Small intestine (tissue), 16 donors: ENCODE measurements at places on chromosomes 4 and X. TPM values are rescaled to one million over a fixed set of nuclear protein-coding genes. Genes with fewer than 3 reads are reported as not detected.

The GYPA gene
- not detected for polyA plus RNA-seq

- DNase-seq, result no peak
Observed at GRCh38 chr4:137775701-137776100, 243.4 kb upstream of the PCDH18 start.

DNA sequence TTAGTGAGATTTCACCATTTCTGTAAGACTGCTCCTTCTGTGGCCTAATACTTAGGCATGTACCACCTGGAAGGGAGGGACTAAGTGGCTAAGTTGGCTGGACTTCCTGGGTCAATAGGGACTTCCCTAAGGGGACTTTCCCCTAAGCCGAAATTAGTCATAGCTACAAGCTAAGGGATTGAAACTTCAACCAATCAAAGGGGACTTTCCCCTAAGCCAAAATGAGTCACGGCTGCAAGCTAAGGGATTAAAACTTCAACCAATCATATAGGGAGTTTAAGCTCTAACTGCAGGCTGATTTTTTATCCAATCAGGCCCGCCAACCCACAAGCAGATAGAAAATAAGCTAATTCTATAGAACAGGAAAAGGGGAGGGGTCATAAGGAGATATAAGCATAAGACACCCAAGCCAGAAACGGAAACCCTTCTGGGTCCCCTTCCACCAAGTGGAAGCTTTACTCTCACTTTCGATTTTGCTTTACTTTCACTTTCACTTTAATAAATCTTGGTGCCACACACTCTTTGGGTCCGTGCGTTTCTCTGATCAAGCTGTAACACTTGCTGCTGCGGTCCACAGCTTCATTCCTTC is 382.8 kb downstream of the KLHL4 start:
- DNase-seq, result no peak

- DNase-seq, result no peak
Observed at GRCh38 chr4:141180991-141181761, 39.5 kb upstream of the ZNF330 start.

DNA sequence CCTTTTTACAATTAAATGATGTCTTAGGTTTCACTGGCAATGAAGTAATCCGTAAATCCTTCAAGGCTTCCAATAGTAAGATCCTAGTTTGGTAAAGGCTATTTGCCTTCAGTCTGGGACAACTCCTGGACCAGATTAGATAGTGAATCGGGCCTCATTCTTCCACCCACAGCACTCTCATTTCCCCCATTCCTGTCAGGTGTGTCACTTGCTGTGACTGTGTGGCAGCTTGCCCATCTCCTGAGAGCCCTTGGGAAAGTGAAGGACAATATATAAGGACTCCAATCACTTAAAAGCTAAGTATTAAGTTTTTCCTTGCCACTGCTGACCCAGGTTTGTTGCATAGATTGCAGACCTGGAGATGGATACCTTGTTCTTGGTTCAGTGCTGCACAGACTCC is 3.3 kb upstream of the GASK1B start:
- peak; percentile 59 for DNase-seq

DNA sequence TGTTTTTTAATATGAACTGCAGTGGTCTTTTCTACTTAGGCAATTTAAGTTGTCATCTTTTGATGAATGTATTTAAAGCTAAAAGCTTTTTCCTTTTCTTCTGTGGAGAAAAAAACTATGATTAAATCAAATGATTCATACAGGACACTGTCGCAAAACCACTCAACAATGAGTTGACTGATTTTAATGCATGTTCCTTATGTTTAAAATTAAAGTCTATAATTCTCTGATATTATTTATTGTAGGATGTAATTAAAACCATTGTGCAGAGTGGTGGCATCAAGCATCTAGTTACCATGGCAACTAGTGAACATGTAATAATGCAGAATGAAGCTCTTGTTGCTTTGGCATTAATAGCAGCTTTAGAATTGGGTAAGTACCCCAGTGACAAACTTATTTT is 172.5 kb downstream of the RAP1GDS1 start:
- no peak for DNase-seq

The ANKRD50 gene
- 2.7 TPM for polyA plus RNA-seq

- no peak for DNase-seq
Observed at GRCh38 chr4:73817341-73817740, 19.1 kb upstream of the CXCL6 start.

The GUCY1B1 gene
- 0.81 TPM for polyA plus RNA-seq

DNA sequence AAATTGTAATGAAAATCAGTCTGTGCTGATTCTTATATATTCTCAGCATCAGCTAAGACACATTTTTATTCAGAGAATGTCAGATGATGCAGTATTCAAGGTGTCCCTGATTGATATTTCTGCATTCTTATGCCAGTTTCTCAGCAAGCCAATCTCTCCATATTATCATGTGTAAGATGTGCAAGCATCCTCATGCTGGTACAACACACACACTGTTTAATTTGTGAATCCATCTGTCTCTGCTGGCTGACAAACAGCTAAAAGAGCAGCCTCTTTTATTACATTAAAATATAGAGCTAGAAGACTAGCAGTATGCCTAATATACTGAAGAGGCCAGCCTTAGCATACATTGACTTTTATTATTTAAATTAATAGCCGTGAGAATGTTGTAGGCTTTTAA is 502.9 kb upstream of the GNPDA2 start:
- no peak for DNase-seq

The SHROOM3 gene
- polyA plus RNA-seq, result 21.6 TPM

The NUDT10 gene
- 1.5 TPM for polyA plus RNA-seq

The RTL3 gene
- polyA plus RNA-seq, result 0.12 TPM

DNA sequence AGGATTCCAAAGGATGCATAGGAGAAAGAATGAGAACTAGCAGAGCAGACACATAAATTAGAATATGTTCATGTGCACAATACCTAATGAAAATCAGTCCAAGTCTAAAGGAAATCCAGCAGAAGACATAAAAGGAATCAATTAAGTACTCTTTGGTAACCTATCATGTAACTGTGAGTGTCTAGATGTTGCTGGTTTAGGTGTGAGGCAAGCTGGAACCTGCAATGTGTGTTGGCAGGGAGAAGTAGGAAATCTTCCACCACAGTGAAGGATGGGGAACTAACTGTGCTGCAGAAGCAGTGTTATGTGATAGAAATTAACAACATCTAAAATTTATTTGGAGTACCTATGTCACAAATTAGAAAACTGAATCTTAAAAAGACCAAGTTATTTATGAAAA is 330.8 kb upstream of the DKK2 start:
- no peak for DNase-seq

GRCh38 chr4:123856689-123857545 is 460.3 kb downstream of the SPRY1 start:
- DNase-seq, result peak; percentile 43

GRCh38 chr4:65893957-65894755 is 223.9 kb upstream of the EPHA5 start:
- DNase-seq, result no peak

- no peak for DNase-seq
Observed at GRCh38 chr4:140240237-140240636, 86.3 kb upstream of the MAML3 start.

The CT45A1 gene
- polyA plus RNA-seq, result not detected

GRCh38 chr4:85867271-85867670 is 392.3 kb downstream of the ARHGAP24 start:
- DNase-seq, result no peak

The AFP gene
- polyA plus RNA-seq, result 0.16 TPM

The SERTM2 gene
- 0.03 TPM for polyA plus RNA-seq

The C4orf54 gene
- polyA plus RNA-seq, result under 0.01 TPM

- no peak for DNase-seq
Observed at GRCh38 chrX:100410901-100411801, 1.1 kb upstream of the PCDH19 start.

DNA sequence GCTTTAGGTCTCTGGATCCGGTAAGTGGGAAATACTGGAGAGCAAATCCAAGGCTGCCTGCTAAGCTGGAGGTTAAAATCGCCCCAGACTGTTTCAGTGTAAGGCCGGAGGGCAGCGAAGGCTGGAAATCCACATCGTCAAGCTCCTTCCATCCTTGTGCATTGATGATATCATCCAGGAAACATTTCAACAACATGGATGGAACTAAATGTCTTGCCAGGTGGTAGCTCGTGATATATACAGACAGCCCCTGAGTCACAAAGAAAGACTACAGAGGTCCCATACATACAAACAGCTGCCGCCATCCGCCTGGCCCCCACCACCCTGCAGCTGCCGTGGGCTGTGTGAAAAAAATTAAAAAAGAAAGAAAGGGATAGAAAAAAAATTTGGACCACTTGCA is 148.9 kb upstream of the RBPJ start:
- no peak for DNase-seq

The ZNF732 gene
- not detected for polyA plus RNA-seq

The GRK4 gene
- 3.8 TPM for polyA plus RNA-seq

The COL4A6 gene
- 0.43 TPM for polyA plus RNA-seq

DNA sequence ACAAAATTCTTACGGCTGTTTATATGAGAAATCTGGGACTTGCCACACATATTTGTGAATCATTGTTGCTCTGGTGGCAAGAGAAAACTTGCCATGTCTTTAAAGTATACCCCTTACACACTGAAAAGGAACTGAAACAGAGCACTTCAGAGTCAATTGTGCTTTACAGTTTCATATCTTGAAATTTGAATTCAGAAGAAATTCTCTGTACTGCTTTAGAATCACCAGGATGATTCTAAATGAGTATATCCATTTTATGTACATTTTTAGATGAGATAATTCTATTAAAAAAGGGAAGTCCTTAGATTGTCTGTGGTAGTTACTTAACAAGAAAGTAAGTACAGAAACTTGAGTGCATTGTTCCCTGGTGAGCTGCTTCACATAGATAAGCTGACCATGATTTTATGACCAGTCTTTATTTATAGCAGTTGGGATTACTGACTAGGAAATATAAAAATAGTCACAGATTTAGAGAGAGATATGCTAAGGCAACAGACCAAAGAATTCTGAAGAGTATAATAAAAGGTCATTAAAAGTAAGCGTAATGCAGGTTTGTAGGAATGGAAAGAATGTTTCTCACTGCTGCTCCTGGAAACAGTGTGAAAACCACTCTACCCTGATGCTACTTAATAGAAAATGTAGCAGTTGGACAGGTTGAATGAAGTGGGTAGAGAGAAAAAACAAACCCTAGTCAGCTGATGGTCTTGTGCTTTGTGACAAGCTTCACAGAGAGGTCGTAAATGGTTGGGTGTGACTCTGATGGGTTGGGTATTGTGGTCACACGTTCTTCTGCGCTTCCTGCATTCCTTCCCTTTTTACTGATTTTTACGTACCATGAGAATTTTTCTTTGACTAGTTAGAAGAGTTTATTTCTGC is 41.0 kb downstream of the FNIP2 start:
- DNase-seq, result peak; percentile 92

The DUSP9 gene
- not detected for polyA plus RNA-seq

DNA sequence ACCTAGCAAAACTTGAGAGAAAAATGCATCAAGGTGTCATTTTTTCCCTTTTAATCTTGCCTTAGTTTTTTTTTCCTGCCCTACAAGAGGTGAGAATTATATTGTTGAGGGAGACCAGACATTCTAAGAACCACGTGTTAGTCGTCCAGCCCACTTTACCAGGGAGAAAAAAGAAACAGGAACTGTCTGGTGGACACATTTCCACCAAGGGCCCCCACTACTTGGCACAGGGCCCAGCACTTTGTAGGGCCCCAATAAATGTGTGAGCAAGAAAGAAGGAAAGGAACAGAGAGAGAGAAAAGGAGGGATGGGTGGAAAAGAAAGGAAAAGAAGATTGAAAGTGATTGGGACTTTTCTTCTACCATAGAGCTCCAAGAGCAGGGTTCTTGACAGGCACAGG is 3.9 kb upstream of the EGFL6 start:
- DNase-seq, result no peak

GRCh38 chrX:65607070-65607742 is 60.2 kb upstream of the MSN start:
- DNase-seq, result no peak

GRCh38 chr4:48578132-48578968 is 88.3 kb downstream of the ZAR1 start:
- peak; percentile 75 for DNase-seq

- DNase-seq, result no peak
Observed at GRCh38 chrX:112654871-112655270, 24.9 kb downstream of the LHFPL1 start.

The CHRDL1 gene
- polyA plus RNA-seq, result 0.45 TPM

The GASK1B gene
- 4.3 TPM for polyA plus RNA-seq

The IL2 gene
- polyA plus RNA-seq, result not detected

- no peak for DNase-seq
Observed at GRCh38 chrX:397575-397974, 10.9 kb upstream of the PPP2R3B start.

DNA sequence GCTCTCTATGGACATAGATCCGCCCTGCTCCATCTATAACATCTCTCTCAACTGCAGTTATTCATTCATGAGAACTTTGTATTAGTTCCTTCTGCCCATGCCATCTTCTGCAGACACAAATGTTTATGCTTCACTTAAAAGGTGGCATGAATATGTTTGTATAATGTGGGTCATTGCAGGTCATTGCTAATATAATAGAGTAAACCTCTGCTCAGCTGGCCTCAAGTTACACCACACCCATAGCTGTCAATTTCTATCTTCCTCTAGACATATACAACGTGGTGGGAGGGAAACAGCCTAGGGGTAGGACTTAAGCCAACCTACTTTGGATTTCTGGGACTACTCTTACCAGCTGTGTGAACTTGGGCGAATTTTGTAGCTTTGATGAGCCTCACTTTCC is 129.8 kb downstream of the ATXN3L start:
- no peak for DNase-seq

GRCh38 chr4:124686279-124686678 is 26.3 kb downstream of the ANKRD50 start:
- DNase-seq, result no peak

- DNase-seq, result no peak
Observed at GRCh38 chr4:73213916-73214653, 44.5 kb downstream of the ANKRD17 start.

The MGARP gene
- polyA plus RNA-seq, result 0.25 TPM

DNA sequence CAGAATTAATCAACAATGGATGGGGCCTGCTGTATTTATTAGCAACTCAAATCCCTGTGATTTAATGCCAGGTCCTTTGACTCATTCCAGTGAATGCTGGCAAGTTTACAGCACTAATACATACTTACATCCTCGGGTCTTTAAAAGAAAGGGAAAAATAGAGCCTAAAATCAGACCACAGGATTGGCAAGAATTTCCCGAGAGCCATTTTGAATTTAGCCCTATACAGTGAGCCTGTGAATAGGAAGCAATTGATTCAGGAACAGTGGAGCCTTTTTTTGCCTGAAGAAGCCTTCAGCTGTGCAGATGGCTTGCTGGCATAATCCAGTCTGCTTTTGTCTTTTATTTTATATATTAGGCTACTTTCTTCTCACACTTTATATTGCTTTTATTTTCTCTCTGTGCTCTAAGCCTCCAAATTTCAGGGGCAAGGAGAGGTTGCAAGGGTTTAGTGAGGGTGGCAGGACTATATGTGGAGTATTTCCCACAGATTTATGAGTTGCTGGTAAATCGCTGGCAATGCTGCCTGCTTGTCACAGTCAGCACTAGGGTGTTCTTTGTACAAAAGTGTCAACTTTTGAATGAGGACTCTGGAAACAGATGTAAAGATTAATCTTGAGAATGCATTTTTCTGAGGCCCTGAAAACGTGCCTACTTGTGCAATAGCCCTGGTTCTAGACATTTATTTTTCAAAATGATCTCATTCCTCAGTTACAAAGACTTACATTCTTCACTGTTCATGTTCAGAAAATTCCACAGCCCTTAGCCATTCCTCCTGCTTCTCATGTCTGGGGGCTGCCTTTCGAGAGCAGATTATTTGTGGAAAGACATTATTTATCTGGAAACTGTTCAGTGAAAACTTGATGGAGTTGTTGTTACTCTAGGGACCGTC is 303.5 kb downstream of the SPRY1 start:
- DNase-seq, result no peak
